ENCODE measurements at places on chromosomes 5 and 9. TPM values are rescaled to one million over a fixed set of nuclear protein-coding genes. Genes with fewer than 3 reads are reported as not detected.

GRCh38 chr5:52789851-52790250 lies 2.1 kb downstream of the ITGA1 start:
- DNase-seq = no peak

The CCDC69 gene
- total RNA-seq = 76.2 TPM

GRCh38 chr5:44332285-44332971 lies 56.8 kb downstream of the FGF10 start:
- no peak for DNase-seq

DNA sequence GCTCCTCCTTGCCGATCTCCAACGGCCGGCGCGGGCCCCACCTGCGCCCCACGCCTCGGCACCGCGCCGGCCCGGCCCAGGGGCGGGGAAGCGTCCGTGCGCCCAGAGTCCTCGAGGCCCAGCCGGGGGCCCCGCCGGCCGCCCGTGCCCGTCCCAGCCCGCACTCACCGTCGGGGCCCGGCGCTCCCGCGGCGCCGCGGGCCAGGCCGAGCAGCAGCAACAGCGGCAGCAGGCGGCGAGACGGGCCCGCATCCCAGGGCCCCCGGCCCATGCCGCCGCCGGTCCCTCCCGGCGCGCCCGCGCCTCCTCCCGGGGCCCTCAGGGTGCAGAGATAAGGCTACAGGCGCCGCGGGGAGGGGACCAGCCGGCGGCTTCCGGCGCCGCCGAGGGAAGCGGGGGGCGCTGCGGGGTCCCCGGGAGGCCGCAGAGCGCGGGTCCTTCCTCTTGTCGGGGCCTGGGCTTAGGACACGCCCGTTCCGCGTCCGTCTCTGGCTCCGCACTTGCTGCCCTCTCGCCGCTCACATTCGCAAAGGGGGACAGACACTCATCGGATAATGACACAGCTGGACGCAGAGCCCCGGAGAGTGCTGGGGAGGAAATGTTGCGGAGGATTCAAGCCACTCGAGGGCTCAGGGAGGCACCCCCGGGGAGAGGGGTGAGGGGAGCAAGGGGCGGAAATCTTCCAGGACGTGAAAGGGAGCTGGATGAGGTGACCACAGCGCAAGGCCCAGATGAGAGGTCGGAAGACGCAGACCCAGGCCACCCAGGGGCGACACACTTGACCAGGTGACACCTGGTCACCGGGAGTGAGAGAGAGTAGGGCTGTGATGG lies at the start of gene SUSD1:
TSS of gene SUSD1 (minus strand) at position 333 of the 831 bp plus-strand sequence. CDS start at position 271, 62 bp downstream.
- DNase-seq = no peak

The VCAN gene
- 833 TPM for total RNA-seq

- DNase-seq = no peak
These were observed 231.2 kb downstream of the NFIB start for GRCh38 chr9:14082732-14083131.

- DNase-seq = no peak
These were observed 359.6 kb downstream of the DEPDC1B start for GRCh38 chr5:60340326-60340725.

The CCDC192 gene
- total RNA-seq = not detected

DNA sequence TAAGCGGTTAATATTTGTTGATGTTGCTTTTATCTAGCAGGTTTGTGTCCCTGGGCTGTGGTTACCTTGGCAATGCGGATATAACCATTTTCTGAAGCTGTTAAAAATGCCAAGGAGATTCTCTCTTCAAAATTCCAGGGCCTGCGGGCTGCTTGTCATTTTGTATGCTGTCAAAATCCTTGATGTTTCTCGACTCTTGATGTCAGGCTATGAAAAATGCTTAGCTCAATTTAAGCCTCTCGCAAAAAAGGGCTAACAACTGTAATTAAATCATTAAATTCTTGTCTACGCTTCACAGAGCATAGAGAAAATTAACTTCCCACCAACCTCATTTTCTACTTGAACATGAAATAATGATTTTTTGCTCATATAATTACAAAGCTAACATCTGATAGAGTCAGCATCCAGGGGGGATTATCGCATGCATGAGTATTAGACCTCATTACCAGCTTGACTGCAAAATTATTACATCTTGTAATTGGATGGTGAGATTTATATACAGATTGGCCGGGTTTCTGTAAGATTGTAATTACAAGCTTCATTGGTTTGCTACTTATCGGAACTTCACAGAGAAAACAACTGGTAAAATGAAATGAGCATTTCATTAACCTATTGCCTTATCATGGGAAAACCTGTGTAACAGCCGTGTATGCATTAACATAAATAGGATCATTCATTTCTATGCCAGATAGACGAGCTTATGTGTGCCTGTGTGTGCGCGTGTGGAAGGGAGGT lies 83.1 kb upstream of the IRX1 start:
- DNase-seq = no peak

DNA sequence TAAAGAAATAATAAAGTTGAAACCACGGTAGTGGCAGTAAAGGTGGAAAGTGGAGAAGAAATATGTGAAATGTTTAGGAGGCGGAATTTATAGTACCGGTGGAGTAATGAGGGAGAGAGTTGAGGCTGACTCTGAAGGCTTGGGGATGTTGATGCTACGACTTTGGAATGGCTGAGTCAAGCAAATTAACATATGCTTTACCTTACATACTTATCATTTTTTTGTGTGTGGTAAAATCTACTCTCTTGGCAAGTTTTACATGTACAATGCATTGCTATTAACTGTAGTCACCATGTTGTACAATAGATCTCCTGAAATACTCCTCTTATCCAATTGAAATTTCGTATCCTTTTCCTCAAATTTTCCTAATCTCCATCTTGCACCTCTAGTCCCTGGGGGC lies 179.0 kb downstream of the TAF11L14 start:
- DNase-seq = no peak

The CTNND2 gene
- 0.49 TPM for total RNA-seq

GRCh38 chr5:112737070-112737462 lies 619 bp upstream of the APC start:
- DNase-seq = no peak

The C1QTNF3 gene
- total RNA-seq = 15.9 TPM

The COL15A1 gene
- 20.3 TPM for total RNA-seq

GRCh38 chr9:109537288-109537687 lies 39.2 kb upstream of the PTPN3 start:
- DNase-seq = no peak

- no peak for DNase-seq
These were observed 94.3 kb downstream of the DAP start for GRCh38 chr5:10666531-10667299.

The CNTNAP3B gene
- 15.9 TPM for total RNA-seq

The REEP2 gene
- 0.77 TPM for total RNA-seq

The FAM153A gene
- total RNA-seq = 0.91 TPM

GRCh38 chr5:60651872-60652620 lies 47.9 kb downstream of the DEPDC1B start:
- no peak for DNase-seq

DNA sequence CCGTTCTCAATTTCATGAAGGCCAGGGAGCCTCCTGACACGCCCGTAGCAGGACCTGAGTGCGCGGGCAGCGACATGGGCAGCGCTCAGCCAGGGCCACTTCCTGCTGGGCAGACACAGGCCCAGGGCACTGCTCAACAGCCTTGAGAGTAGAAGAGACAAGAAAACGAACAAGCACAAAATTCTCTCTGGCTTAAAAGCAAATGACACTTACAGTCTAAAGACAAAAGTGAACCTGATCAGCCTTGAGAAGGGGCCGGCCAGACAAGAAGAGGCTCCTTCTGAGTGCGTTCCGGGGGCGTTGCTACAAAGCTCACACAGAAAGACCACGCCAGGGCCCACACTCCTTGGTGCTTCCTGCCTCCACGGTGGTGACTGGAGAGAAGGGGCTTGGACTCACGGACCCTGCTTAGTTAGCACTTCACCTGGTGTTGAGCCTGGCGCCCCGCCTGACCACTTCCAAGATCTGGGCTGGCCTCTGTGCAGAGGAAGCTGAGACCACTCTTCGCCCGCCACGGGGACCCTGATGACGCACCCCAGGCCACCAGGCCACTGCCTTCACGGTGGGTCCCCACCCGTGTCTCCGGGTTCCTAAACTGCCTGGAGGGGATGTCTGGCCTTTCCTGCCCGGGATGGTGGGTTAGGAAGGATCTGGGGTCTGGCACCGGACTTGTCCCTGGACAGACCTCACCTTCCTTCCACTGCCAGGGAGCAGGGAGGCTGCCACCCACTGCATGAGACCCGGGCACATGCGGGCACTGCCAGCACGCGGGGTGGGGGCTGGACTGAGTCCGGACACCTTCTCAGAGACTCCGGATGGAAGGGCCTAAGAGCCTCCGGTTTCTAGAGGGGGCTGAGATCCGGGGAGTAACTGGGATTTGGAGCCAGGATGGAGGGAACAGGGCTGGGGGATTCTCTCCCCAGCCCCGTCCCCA lies 1.3 kb downstream of the SLC12A7 start:
- DNase-seq = no peak

DNA sequence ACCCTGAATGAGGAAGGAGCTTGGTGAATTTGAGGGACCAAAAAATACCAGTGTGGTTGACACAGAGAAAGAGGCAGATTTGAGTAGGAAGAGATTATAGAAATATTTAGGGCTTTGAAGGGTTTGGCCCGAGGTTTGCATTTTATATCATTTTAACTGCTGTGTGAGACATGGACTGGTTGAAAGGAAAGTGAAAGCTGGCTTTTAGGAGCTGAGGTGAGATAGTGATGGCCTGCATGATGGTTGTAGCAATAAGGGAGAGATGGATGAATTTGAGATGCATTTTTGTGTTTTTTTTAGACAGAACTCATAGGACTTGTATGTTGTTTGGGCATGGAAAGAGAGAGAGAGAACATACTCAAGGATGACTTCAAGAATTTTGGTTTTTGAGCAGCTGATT lies 21.7 kb downstream of the FER start:
- DNase-seq = no peak

GRCh38 chr9:82988488-82988887 lies 74.5 kb downstream of the RASEF start:
- no peak for DNase-seq

The DNM1 gene
- 71.5 TPM for total RNA-seq

The OR1J2 gene
- not detected for total RNA-seq

The TENT4A gene
- total RNA-seq = 14.1 TPM

DNA sequence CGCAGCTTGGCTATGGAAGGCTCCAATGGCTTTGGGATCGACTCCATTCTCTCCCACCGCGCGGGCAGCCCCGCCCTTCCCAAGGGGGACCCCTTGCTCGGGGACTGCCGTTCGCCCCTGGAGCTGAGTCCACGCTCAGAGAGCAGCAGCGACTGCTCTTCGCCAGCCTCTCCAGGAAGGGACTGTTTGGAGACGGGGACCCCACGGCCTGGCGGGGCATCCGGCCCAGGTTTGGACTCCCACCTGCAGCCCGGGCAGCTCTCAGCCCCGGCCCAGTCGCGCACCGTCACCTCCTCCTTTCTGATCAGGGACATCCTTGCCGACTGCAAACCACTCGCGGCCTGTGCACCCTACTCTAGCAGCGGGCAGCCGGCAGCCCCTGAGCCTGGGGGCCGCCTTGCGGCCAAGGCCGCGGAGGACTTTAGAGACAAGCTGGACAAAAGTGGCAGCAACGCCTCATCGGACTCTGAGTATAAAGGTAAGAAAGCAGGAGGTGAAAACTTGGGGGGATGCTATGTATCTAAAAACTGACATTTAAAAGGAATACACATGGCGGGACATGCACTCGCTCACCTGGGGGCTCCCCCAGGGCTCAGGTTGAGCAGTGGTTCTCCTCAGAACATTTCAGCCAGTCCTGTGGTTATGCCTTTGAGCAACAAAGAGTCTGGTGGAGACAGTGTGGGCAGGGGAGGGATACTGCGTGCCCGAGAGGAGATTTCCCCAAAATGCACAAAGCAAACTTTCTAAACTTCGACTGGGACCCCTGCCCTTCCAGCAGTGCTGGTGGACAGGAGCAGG lies 579 bp downstream of the BARHL1 start:
- no peak for DNase-seq

The IL5 gene
- total RNA-seq = not detected

Measured in uterus (tissue), 4 donors.